PC-3 (cell line): ENCODE measurements at places on chromosomes 16 and 17.

DNA sequence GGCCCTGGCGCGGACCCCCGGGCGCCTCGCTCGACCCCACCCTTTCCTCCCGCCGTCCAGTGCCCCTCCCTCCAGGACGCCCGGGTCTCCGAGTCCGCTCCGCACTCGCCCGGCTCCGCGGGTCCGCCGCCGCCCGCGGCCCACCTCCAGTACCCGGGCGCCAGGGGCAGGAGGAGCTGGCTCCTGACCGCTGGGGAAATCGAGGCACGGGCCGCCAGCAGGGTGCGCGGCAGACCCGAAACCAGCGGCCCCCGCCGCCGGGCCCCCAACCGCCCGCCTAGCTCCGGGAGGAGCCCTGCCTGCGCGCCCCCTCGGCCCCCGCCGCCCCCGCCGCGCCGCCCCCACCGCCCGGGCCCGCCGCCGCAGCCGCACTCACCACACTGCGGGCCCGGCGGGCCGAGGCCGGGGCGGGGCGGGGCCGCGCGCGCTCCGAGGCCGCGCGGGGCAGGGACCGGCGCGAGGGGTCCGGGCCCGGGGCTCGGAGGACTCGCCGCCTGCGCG is 333 bp downstream of the MAFG start:
- no peak for DNase-seq

GRCh38 chr16:77212741-77213541 is 13.7 kb downstream of the SYCE1L start:
- peak; percentile 44 for DNase-seq

- peak; percentile 70 for DNase-seq
Measured at GRCh38 chr16:24844101-24845030, 1.4 kb upstream of the SLC5A11 start.

DNA sequence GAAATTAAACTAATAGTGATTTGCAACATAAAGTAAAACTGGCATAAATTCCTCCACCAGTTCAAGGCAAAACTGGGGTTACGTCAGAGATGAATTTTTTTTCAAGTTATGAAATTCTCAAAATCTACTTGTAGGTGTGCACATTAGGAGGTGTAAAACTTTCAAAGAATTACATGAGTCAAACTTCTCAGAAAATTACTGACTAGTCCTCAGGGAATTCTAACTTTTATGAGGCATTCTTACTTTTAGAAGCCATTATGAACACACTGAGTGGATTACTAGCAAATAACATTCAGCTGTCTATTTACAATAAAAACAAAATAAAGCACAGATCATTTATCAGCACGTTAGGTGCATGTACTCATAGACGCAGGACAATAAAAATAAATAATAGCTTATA is 348.7 kb downstream of the CDH11 start:
- DNase-seq = no peak

DNA sequence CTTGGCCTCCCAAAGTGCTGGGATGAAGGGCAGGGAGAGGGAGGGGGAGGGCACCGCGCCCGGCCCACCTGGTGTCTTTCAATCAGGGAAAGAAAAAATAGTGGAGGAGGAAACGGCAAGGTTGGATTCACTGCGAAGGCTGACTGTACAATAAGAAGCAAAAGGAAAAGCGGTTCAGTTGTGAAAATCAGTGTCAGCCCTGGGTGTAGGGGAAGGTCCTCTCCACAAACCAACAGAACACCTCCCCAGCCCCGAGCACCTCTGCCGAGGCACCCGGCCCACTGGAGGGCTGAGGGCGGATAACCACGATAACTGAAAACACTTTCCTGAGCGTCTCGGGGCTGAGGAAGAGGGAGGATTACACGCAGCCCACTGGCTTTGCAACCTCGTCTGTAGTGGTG is 1.4 kb upstream of the SPG7 start:
- DNase-seq = no peak

- DNase-seq = no peak
Measured at GRCh38 chr17:49848019-49848473, at the start of gene TAC4. Gene TAC4, minus strand, starts transcription at chr17:49848069. Its CDS starts 52 bp downstream, at chr17:49848017.

GRCh38 chr17:75719732-75720131 is 1.5 kb upstream of the ITGB4 start:
- DNase-seq = peak; percentile 25

DNA sequence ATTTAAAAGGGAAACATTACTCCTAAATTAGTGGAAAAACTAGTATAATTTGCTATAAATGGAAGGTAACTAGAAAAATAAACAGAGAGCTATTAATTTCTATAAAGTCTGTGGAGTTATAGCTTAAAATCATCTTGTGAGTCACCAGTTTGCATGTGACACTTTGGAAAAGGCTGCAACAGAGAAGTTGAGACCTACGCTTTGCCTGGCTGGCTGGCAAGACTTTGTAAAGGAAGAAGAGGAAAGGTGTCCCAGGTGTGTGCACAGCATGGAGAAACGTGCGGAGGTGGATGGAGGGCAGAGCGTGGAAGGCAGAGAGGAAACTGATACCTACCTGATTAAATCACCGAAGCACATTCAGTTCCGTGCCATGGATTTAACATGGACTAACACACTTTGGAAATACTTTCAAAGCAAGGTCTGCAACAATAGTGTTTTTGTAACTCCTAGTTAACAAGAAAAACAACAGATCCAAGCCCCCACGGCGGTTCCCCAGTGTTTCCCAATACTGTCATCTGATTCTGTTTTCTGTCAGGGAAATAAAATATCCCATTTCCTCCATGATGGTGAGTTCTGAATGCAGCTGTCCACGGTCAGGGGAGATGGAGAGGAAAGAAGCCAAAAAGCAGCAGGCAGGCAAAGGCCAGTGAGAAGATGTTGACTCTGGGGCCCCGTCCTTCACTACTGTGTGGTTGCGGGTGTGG is 134.8 kb downstream of the XYLT1 start:
- no peak for DNase-seq

GRCh38 chr16:1681032-1681431 is 3.0 kb downstream of the JPT2 start:
- DNase-seq = no peak

DNA sequence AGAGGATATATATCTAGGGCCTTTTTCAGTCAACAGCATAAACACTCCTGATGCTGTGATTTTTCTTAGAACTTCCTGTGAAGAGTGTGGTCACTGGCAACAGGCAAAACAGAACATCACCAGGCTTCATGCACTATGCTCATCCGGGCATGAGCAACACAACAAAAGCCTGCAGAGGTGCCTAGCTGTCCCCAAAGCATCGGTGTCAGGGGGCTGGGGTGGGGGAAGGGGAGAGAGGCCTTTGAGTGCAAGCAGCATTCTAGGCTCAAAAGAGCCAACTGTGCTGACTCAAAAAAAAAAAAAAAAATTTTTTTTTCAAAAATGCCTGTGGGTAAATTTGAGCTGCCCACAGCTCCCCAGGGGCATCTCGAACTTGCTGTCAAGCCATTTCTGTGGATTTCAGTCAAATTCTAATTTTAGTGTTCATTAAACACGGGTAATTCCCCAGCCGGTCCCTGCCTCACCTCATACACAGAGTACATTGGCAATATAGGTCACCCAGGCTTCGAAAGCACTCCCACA is 194.6 kb upstream of the DYNLRB2 start:
- no peak for DNase-seq

DNA sequence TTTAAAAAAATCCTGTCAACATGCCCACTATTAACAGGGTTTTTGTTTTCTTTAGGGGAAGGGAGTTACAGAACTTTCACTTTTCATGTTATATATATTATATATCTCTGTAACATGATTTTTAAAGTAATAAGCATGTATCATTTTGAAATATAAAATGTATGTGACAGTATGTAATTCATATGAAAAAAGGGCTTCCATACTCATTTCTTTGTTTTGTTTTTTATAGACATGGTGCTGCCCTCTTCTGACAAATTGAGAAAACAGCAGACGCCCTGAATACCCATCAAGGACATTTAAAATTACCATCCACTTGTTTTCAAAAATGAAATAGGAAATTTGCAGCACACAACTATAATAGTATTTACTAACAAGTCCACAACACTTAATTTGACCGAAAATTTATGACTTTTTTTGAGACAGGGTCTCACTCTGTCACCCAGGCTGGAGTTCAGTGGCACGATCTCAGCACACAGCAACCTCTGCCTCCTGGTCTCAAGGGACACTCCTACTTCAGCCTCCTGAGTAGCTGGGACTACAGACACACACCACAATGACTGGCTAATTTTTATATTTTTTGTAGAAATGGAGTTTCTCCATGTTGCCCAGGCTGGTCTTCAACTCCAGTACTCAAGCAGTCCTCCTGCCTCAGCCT is 30.4 kb downstream of the CFDP1 start:
- peak; percentile 39 for DNase-seq
